ENCODE measurements at places on chromosomes 3 and 15.

GRCh38 chr3:156300371-156300770, 180.0 kb downstream of the KCNAB1 start:
- no peak for DNase-seq

GRCh38 chr3:197083486-197083885, 53.9 kb upstream of the MELTF start:
- no peak for DNase-seq

DNA sequence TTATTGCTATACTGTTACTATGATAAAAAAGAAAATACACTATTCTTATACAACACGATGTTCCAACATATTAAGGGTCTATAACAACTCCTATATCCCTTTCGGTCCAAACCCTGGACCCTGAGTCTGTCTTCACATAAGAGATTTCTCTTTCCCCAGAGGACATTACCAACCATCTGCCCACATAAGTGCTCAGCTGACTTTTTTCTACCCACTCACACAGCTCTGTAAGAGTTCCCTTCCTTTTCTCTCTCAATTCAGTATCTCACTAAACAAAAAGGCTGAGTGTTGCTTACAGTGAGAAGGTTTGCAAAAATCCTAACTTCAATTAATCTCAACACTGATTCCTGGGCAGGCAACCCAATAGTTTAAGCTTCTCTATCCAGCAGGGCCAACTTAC, 30.5 kb downstream of the ITGB5 start:
- no peak for DNase-seq

DNA sequence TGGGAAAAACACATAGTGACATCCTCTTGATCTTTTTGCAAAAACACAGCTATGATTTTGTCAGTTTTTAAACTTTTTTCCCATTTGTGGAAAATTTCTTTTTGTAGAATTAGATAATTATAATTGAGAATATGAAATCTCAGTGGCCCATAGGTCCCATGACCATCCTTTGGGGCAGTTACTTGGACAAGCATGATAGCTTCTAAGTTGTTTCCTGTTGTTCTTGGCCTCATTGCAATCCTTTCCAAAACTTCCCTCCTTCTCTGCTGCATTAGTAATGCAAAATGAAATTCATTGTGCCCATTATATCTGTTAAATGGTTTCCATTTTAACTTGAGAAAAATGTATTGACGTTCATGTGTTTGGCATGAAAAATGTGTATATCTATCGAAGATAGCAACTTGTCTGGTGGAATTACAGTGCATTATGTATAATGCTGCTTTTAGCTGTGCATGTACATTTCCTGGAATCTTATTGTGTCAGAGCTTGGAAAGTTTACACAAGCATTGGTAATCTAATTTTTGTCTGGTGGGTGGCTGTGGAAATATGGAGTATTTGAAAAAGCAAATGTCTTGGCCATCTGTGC, 70.0 kb downstream of the MDFIC2 start:
- no peak for DNase-seq

GRCh38 chr15:74502301-74502700, 38.7 kb upstream of the ARID3B start:
- no peak for DNase-seq

GRCh38 chr15:91694131-91694830, 159.2 kb upstream of the SLCO3A1 start:
- DNase-seq = no peak

DNA sequence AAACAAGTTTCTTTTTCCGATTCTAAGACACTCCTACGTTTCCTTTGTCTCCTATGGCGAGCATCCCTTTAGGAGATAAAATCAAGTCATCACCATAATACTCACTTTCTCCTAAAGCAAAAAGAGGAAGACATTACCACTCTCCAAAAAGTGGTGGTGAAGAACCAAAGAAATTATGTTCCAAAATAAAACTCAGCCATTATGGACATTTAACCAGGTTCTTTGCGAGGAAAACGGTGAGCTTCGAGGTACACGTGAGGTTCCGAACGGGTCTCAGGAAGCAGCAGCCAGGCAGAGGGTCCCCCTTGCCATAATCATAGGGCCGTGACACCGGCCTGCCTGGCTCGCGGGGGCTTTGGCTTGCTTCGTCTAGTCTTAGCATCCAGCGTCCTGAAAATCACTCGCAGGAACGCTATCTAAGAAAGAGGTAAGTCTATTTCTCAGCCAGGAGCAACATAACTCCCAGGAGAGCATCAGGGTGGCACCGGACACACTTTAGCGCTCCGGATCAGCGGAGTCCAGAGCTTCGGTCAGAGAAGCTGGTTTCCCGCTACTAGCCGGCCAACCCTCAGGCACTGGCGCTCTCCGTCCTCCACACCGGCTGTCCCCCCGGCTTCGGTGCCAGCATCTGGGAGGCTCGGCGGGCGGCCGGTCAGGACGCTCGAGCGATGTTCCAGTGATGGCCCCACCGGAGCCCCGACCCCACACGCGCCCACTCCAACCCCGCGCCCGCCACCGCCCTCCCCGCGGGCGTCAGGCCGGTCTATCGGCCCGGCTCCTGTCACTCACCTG, 581 bp downstream of the IP6K1 start:
- peak; percentile 56 for DNase-seq

DNA sequence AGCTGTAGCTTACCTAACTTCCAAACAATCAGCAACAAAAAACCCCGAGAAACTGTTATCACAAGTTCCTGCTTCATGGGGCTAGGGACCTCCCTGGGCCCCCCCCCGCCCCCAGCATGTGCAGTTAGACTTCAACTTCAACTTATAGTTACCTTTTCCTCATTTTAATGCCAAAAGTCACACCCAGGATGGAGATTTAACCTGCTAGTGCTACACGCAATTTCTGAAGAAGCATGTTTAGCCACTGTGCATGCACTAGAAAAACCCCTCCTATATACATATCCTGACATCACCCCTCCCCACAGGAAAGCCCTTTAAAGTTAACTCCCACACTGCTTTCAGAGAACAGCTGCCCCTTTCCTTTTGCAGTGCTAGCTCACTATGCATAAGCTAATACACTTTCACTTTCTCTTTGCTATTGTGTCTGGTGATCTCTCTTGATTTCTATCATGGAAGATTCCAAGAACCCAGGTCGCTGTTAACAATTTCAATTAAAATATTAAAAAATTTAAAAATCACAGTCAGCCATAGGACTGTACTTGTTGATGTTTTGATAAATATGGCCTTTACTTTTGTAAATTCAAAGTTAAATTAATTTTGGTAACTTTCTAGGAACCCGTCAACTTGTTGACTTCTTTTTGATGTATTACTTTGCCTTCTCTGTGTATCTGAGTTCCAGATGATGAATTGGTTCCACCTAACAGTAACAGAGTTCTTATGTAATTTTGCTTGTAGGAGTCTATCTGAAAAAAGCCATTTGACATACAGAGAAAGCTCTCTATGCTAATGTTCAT, 75.2 kb upstream of the ACAD9 start:
- DNase-seq = peak; percentile 48

- DNase-seq = no peak
These were observed 30.5 kb downstream of the XRN1 start for GRCh38 chr3:142417302-142417701.

DNA sequence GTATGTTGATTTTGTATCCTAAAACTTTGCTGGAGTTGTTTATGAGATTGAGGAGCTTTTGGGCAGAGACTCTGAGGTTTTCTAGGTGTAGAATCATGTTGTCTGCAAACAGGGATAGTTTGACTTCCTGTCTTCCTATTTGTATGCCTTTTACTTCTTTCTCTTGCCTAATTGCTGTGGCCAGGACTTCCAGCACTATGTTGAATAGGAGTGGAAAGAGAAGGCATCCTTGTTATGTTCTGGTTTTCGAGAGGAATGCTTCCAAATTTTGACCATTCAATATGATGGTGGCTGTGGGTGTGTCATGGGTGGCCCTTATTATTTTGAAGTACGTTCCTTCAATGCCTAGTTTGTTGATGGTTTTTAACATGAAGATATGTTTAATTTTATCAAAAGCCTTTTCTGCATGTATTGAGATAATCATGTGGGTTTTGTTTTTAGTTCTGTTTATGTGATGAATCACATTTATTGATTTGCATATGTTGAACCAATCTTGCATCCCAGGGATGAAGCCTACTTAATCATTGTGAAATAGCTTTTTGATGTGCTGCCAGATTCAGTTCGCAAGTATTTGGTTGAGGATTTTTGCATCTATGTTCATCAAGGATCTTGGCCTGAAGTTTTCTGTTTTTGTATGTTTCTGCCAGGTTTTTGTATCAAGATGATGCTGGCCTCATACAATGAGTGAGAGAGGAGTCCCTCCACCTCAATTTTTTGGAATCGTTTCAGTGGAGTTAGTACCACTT, 188.1 kb downstream of the MINAR1 start:
- no peak for DNase-seq

GRCh38 chr3:102081572-102082289, 232.4 kb downstream of the NFKBIZ start:
- DNase-seq = no peak

- DNase-seq = no peak
These were observed 95.0 kb downstream of the IQCH start for GRCh38 chr15:67349634-67350033.

GRCh38 chr15:67505675-67506572, 15.0 kb upstream of the C15orf61 start:
- no peak for DNase-seq

DNA sequence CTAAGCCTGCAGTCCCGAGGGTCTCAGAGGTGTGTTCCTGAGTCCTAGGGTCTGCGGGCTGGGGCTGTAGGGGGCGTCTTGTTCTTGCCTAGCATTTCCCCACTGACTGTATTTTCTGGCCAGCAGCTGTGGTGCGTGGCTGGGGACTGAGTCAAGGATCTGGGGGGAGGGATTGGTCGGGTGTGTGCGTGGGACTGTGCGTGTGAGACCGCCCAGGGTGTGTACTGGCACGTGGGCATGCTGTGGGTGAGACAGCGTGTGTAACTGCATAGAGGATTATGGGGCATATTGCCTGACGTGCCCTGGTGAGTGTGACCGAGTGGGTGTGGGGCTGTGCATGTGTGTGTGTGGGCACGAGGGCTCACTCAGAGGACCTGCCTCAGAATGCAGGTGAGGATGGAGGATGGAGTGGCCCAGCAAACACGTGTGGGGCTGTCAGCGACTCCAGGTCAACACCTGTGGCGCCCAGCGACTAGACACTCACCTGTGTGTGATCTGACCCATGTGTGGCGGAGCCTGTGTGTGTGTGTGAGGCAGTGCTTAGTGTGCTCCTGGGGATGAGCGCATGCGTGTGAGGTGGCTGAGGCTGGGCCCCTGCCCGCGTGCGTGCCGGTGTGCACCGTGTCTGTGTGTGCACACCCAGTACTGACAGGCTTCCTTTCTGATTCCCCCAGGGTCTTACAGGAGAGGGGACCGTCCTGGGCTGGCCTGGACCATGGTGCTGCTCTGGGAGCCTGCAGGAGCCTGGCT, 20.9 kb downstream of the FBLN2 start:
- DNase-seq = no peak

- no peak for DNase-seq
These were observed 12.1 kb upstream of the CNBP start for GRCh38 chr3:129195731-129196256.

GRCh38 chr3:63168179-63168578, 109.9 kb upstream of the SYNPR start:
- DNase-seq = no peak

DNA sequence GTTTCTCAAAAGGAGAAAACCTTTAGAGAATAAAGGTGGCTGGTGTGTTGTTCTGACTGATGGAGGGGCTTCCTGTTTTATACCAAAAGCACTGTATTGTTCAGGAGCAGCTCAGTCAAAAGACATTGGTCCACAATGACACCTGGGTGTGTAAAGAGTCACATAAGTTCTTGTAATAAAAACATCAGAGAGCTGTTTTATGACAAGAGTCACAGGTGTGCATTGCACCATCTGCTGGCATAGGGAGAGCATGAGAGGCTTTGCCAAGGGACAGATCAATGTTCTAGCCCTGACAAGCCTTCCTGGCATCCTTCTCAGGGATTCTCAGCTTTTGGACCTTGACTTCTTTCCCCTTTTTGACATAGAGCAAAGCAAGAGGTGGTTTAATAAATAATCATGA, 20.4 kb downstream of the ARPP21 start:
- no peak for DNase-seq

- no peak for DNase-seq
These were observed 455.2 kb upstream of the ARPP21 start for GRCh38 chr3:35183927-35184675.

DNA sequence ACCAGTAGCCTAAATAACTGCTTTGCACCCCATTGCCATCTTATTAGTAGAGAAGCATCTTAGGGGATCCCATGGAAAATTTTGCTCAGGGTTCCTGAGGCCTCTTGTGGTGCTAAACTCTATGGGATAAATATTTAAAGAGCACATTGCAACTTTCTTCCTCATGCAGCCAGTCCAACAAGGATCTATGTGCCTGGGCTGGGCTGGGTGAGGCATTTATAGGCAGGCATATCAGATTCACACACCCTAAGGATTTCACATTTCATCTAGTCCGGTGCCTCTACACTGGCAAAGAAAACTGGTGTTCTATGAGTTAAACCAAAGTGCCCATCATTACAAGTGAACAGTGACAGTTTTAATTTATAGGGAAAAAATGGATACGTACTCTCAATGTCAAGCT, 512.3 kb downstream of the EDEM1 start:
- DNase-seq = no peak

- DNase-seq = no peak
These were observed 140.5 kb downstream of the FNDC3B start for GRCh38 chr3:172179680-172180399.

DNA sequence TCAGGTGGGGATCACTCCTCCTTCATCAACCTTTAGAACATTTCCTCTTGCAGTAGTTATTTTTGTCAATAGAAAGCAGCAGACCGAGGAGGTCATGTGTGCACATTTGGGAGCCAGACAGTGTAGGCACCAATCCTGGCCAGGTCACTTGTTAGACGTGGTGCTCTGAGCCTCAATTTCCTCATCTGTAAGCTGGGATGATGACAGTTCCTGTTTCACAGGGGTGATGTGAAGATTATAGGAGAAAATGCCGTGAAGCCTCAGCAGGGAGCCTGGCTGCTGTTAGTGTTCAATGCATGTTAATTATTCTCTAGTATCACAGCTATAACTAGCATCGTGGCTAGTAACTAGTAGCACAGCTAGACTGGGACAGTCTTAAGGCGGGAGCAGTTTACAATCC, 64.7 kb downstream of the ATP2B2 start:
- no peak for DNase-seq

DNA sequence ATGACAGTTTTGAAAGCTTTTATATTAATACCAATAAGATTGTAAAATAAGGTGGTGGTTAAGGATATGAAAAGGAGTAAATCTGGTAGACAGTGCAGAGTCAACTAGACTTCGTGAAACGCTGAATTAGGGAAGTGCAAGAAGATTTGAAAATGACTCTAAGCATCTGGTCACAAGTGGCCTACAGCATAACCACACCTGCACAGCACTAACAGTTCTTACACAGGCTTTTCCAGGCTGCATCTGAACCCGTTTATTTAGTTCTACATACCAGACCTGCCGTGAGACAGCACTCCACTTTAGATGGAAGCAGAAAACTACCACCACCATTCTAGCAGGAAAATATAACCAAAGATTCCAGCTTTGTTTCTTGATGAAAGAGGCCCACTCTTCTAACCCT, 1.9 kb downstream of the DMXL2 start:
- no peak for DNase-seq

- DNase-seq = no peak
These were observed 7.1 kb downstream of the COL8A1 start for GRCh38 chr3:99645277-99646106.

GRCh38 chr3:30073040-30073439, 533.4 kb upstream of the TGFBR2 start:
- DNase-seq = no peak

GRCh38 chr3:183810643-183811594, 14.5 kb downstream of the MAP6D1 start:
- no peak for DNase-seq

Data from left renal cortex interstitium (tissue), 4 donors.